Stimulated activated CD4-positive, alpha-beta T cell treated with anti-CD3 and anti-CD28 coated beads, Interleukin-1b, Interleukin-23, amount 100 ng/mL, for 1 hour (primary cell): ENCODE measurements at places on chromosomes 7 and 10.

- DNase-seq, result no peak
Measured at GRCh38 chr10:68284062-68285001, 47.5 kb upstream of the HNRNPH3 start.

- no peak for DNase-seq
Measured at GRCh38 chr7:120373174-120373573, 100.2 kb downstream of the KCND2 start.

GRCh38 chr10:20993389-20993788 is 96.3 kb upstream of the NEBL start:
- no peak for DNase-seq

GRCh38 chr7:18927134-18927533 is 190.3 kb downstream of the TWIST1 start:
- DNase-seq, result no peak

DNA sequence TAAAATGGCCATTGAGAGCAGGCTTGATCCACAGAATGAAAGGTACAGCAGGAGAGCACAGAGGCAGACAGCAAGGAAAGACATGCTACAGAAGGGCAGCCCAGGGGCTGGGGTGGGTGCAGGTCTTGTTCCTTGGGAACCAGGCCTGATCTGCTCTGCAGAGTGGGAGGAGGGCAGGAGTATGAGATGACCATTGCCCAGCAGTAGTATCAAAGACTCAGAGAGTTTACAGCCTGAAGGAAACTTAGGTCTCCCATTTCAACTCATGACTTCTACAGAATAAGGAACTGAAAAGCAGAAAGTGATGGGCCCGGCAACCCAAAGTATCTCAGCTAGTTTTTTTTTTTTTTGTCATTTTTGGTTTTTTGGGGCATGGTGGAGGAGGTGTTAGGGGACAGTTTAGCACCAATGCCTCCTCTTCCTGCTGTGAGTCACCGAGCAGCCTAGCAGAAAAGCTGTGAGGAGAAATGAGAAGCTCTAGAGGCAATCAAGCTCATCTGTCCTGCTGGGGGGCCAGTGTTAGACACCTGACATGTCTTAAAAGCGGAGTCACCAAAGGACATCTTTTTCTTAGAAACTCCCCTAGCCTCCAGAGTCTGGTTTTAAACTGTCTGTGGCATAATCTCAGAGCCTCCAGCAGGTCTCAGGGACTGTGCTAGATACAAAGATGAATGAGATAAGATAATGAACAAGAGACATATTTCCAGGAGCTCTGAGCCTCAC is 34.3 kb upstream of the HERPUD2 start:
- no peak for DNase-seq

GRCh38 chr10:125543796-125544195 is 139.2 kb downstream of the TEX36 start:
- no peak for DNase-seq

DNA sequence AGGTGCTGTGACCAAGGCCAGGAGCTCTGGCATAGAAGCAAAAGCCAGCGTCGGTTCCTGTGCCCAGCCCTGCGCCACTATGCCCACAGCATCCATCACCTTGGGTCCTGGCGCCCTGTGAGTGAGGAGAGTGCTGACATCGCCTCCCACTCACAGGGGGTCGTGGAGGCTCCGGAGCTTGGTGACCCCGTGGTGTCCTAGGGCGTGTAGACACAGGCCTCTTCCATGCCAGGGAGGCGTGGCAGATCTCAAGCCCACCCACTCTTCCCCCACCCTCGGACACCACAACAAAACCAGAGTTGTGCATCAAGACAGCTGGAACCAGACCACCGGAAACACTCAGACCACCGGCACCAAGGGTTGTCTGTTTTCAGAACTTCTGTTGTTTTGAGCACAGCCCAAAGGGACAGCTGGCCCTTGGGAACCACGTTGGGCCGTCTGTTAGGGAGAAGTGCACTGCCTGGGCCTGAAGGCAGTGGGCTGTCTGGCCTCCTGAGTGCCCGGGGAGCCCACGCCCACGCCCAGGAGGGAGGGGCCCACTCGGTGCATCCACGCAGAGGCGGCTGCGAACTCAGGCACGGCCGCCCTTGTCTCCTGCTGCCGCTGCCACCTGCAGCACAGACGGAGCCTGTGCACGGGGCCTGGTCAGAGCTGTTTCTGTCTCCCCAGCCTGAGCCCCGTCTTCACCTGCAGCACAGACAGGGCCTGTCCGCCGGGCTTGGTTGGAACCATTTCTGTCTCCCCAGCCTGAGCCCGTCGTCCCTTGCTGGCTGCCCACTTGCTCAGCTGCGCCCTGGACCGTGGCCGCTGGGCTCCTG is 106.3 kb downstream of the INPP5A start:
- DNase-seq, result no peak

- no peak for DNase-seq
Measured at GRCh38 chr10:126439942-126440341, 51.7 kb upstream of the ADAM12 start.

GRCh38 chr7:25263337-25263736 is 35.1 kb upstream of the NPVF start:
- DNase-seq, result no peak

DNA sequence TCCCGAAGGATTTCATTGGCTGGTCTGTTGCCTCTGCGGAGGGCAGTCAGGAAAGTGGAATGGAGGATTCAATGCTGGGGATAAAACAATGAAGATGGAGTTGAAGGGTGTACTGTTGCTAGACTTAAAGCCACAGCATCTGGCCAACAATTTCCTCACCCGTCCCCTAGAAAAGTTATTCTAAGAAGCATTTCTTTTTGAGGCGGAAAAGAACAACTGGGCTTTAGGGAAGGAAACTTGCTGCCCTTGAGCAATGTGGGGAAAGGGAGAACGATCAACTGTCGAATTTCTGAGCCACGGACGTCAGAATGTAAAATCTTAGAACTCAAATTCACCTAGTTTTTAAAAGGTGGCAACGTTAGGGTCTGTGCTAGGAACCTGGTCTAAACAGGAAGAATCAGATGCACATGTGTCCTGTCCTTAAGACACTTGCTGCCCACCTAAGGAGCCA is 664 bp downstream of the FMC1 start:
- DNase-seq, result no peak

- DNase-seq, result no peak
Measured at GRCh38 chr10:131312478-131312836, 936 bp upstream of the TCERG1L start.

GRCh38 chr10:113475381-113475807 is 77.5 kb upstream of the HABP2 start:
- DNase-seq, result no peak

DNA sequence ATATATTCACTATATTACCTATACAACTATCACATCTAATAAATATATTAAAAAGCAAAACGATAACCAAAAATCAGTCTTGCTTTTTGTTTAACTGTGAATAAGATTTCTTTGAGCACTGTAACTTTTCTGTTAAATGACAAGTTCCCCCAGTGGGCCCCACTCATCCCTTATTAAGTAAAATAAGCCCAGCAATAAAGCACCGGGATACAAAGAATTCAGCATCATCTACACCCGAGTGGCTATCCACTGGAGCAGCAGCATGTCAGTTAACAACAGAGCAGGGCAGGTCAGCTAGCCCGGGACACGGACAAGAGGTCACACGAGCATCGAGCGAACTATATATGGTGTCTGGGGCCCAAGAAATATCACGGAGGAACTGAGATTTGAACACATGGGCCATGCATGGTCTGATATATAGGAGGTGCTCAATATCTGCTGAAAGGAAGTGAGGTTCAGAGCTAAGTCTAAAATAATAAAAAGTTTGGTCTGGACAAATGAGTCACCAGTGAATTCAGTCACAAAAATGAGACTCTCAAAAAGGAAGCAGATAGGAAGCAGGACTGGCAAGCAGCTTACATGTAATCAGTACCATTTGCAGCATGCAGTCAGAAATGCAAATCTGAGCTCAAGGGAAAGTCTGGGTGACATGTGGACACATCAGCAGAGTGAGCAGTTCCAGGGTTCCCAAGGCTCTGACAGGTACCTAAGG is 4.1 kb downstream of the ERCC6 start:
- no peak for DNase-seq

DNA sequence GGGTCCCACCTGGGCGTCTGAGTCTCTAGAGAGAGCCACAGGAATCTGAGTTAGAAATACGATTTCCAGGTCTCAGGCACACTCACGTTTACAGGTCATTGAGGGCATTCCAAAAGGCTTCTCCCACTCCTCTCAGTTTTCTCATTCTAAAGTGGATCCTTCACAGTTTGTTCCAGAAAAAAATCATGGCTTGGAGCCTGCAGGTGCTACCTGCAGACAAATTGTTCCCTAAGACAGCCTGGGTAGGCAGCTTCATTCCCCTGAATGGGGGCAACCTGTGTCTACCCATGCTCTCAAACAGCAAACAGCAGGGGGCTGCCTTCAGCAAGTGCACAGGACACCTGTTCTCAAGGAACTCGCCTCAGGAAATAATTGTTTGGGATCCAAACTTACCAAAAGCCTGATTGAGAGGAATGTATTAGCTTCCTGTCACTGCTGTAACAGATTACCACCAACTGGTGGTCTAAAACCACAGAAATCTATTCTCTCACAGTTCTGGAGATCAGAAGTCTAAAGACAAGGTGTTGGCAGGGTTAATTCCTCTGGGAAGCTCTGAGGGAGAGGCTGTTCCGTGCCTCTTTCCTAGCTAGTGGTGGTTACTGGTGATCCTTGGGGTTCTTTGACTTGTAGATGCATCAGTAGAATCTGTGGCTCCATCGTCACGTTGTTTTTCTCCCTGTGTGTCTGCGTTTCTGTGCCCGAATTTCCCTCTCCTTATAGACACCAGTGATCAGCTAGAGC is 117.2 kb downstream of the RAB11FIP2 start:
- DNase-seq, result no peak

DNA sequence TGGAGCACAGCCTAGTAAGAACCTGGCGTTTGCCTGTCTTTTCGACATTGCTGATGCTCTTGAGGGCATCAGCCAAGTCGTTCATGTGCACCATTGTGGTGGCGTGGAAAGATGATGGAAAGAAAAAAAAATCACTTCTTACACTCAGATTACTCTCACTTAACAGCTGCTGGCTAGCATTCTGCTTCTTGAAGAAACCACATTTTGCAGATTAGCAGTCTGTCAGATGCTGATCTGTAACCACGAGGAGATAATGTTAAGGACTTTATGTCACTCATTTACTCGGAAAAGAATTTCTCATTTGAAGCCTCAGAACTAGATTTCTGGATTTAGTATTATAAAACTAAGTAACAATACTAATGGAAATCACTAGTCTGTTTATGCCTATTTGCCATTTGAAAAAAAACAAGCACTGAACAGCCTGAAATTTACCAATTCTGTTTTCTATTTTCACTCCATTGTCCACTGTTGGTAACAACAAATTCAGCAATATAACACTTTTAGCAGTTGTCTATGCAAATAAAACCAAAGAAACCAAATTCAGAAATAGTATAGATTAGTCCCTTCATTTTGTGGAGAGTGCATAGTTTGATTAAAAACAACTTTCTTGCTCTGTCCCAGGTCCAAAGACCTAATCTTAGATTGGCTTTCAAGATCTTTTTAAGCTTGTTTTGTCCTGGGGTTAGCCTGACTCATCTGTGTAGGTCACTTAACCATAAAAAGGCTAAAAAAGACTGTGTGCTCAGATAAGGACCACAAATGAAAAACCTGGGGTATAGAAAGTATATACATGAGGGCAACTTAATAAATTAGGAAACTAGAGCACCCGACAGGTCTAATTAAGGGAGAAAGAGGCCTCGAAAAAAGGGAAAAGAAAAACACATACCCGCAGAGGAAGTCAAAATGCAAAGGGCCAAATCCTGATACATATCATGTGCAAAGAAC is 67.5 kb downstream of the NT5C2 start:
- no peak for DNase-seq

- DNase-seq, result no peak
Measured at GRCh38 chr7:136997735-136998134, 129.3 kb downstream of the CHRM2 start.

- no peak for DNase-seq
Measured at GRCh38 chr7:155169498-155170065, 99.5 kb downstream of the HTR5A start.

DNA sequence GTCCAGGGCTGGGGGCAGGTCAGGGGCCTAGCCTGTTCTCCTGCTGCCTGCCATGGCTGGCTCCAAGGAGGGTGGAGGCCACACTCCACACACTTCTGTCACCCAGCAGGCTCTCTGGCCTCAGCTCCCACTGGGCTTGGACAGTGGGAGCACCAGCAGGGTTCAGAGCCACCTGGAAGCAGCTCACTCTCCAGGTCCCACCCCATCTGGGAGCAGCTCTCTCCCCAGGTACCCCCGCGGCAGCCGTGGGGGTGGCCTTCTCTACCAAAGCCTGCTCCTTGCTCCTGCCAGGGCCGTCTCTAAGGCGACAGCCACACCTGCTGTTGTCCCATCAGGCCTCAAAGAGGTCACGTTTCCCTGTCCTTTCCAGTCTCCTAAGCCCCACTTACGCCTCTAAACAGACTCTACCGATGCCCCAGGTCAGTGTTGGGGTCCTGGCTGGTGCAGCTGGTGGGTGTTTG is 142.5 kb upstream of the RET start:
- DNase-seq, result no peak

GRCh38 chr7:67267914-67268313 is 271.3 kb downstream of the TYW1 start:
- no peak for DNase-seq

DNA sequence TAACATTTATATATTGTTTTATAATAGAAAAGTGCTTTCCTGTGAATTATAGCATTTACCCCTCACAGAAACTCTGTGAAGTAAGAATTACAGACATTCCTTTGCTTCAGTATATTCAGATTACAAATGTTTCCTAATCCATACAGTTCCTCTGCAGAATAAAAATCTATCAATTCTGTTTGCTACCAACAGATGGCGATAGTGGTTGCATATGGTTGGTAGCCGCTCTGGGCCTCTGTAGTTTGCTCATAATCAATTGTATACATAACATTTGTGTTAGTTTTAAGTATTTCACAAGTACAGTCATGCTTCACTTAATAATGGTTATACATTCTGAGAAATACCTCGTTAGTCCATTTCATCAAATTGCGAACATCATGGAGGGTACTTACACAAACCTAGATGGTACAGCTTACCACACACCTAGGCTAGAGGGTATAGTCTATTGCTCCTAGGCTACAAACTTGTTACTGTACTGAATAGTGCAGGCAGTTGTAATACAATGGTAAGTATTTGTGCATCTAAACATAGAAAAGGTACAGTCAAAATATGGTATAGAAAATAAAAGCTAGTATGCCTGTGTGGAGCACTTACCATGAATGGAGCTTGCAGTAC is 94.4 kb upstream of the STEAP4 start:
- no peak for DNase-seq

GRCh38 chr10:79285315-79286197 is 61.7 kb upstream of the PPIF start:
- DNase-seq, result no peak

DNA sequence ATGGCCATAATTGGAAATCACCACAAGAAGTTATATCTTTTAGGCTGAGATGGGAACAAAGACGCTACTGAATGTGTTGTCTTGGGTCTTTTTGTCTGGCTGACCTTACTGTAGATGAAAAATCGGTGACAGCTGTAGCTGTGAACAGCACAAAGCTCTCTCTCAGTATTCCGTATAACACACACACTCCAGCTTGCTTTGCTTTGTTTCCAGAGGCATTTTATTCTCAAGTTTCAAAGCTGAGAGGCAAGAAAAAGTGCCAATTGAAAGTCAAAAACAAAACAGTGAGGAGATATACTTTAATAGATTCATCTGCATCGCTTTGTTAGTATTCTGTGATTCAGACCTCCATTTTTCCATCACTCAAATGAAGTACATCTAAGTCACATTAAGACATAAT is 39.6 kb upstream of the CABCOCO1 start:
- no peak for DNase-seq

GRCh38 chr7:12625836-12626235 is 55.3 kb downstream of the SCIN start:
- DNase-seq, result no peak

- no peak for DNase-seq
Measured at GRCh38 chr7:39623732-39624441, 515 bp downstream of the RALA start.

- no peak for DNase-seq
Measured at GRCh38 chr10:22323538-22324305, 2.8 kb downstream of the BMI1 start.
